ENCODE measurements at places on chromosomes 6 and 20. TPM values are rescaled to one million over a fixed set of nuclear protein-coding genes. Genes with fewer than 3 reads are reported as not detected.

MEA1 gene
- total RNA-seq = 51.7 TPM

- no peaks in the 10 kb centered on the region for H3K36me3 ChIP-seq
- no peak overlapping the region for H3K27ac ChIP-seq
- no peaks in the 10 kb centered on the region for H3K4me1 ChIP-seq
- H3K4me3 ChIP-seq = no peak overlapping the region
- DNase-seq = no peak
These were observed 34.3 kb upstream of the QKI start for GRCh38 chr6:163380216-163380615.

- peaks cover 40% of the 10 kb centered on the region for H3K4me1 ChIP-seq
- H3K4me3 ChIP-seq = no peak overlapping the region
These were observed 152.7 kb upstream of the ENPP5 start for GRCh38 chr6:46323312-46323965.

DEFB132 gene
- total RNA-seq = not detected

DNA sequence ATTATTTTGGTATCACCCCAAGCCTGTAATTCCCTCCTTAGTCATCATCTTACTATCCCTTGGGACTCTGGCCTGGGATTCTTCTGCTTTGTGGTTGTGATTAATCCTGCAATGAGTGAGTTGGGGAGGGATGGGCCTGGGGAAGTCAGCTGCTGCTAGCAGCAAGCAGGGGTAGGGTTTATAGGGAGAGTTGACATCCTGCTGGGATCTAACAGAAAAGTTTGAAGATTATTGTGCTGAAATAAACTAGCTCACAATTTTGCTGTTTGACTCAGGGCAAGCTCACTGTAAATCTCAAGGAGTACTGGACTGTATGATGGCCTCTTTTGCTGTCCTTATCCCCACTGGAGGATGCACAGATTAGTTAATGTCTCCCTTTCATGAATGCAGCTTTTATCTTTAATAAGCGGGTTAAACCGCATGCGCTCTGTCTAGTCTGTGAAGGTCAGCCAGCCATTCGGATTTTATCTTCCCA lies 83.4 kb downstream of the JARID2 start:
- H3K4me3 ChIP-seq = no peak overlapping the region
- no peaks in the 10 kb centered on the region for H3K36me3 ChIP-seq
- no peak overlapping the region for H3K27ac ChIP-seq
- peaks cover 19% of the 10 kb centered on the region for H3K4me1 ChIP-seq
- DNase-seq = no peak
- no peaks in the 10 kb centered on the region for H3K27me3 ChIP-seq

SERINC3 gene
- 84.8 TPM for total RNA-seq

IYD gene
- total RNA-seq = not detected

DNA sequence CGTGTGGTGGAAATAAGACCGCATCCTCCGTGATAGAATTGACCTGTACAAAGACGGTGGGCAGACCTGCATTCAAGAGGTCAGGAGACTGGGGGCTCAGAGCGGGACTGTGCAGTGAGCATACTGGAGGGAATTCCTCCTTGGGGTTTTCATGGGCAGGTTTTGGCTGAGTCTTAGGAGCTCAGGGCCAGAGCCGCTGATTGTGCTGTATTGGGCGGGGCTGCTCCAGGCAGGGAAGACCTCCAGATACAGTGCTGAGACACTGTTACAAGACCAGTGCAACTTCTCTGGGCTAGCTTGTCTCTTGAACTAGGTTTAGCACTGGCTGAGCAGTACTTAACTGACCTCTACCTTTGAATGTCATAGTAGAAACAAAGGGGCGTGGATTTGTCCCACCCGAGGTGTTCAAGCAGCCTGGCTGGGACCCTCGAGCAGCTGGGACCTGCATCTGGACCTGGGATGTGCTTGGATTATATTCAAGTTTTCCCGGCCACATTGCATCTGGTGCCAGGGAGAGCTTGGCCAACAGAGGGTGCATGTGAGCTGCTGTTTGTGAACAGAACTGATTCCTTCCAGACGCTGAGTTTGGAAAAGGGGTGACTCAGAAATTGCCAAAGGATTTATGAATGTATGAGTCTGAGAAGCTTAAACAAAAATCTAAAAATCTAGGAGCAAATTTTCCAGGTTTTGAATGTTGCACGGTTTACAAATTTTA lies 33.4 kb upstream of the SLC22A1 start:
- H3K27me3 ChIP-seq = no peaks in the 10 kb centered on the region
- H3K36me3 ChIP-seq = no peaks in the 10 kb centered on the region
- H3K4me3 ChIP-seq = no peak overlapping the region
- H3K4me1 ChIP-seq = no peaks in the 10 kb centered on the region
- DNase-seq = peak; percentile 49
- H3K27ac ChIP-seq = no peak overlapping the region

DNA sequence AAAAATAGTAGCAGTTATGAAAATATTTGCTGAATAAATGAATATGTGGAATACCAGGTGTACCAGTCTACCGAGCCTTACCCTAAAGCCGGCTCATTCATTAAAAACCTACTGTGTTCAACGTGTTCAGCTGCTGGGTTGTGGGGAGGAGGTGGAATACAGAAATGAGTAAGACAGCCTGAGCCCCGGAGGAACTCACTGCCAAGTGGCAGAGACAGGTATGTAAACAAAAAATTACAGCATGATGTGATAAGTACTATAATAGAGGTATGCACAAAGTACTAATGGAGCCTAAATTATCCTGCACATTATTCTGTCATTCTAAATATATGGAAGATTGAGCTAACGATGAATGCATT lies 6.8 kb upstream of the ADTRP start:
- DNase-seq = no peak
- no peak overlapping the region for H3K27ac ChIP-seq
- H3K36me3 ChIP-seq = no peaks in the 10 kb centered on the region

- DNase-seq = no peak
- H3K4me1 ChIP-seq = no peaks in the 10 kb centered on the region
- H3K36me3 ChIP-seq = no peaks in the 10 kb centered on the region
- H3K4me3 ChIP-seq = no peak overlapping the region
- H3K27me3 ChIP-seq = no peaks in the 10 kb centered on the region
- H3K27ac ChIP-seq = no peak overlapping the region
These were observed 42.1 kb downstream of the BMP5 start for GRCh38 chr6:55833284-55833683.

ZNF311 gene
- total RNA-seq = not detected

Data from Karpas-422 (cell line).